ENCODE measurements at places on chromosomes 12 and 14.

- H3K27ac ChIP-seq = no peak overlapping the region
- H3K4me3 ChIP-seq = no peak overlapping the region
- DNase-seq = peak; percentile 49
- no peaks in the 10 kb centered on the region for H3K27me3 ChIP-seq
- no peaks in the 10 kb centered on the region for H3K4me1 ChIP-seq
- no peaks in the 10 kb centered on the region for H3K36me3 ChIP-seq
These were observed 666.0 kb downstream of the MED13L start for GRCh38 chr12:115611477-115611876.

DNA sequence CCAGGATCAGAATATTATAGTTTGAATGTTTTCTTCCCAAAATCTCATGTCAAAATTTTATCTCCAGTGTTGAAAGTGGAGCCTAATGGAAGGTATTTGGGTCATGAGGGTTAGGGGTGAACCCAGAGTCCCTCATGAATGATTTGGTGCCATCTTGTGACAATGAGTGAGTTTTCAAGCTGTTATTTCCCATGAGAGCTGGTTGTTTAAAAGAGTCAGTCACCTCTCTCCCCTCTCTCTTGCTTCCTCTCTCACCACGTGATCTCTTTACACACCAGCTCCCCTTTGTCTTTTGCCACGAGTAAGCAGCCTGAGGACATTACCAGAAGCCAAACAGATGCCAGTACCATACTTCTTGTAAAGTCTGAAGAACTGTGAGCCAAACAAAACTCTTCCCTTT, 561.6 kb downstream of the RERGL start:
- H3K4me1 ChIP-seq = no peaks in the 10 kb centered on the region
- H3K36me3 ChIP-seq = no peaks in the 10 kb centered on the region
- no peak for DNase-seq

DNA sequence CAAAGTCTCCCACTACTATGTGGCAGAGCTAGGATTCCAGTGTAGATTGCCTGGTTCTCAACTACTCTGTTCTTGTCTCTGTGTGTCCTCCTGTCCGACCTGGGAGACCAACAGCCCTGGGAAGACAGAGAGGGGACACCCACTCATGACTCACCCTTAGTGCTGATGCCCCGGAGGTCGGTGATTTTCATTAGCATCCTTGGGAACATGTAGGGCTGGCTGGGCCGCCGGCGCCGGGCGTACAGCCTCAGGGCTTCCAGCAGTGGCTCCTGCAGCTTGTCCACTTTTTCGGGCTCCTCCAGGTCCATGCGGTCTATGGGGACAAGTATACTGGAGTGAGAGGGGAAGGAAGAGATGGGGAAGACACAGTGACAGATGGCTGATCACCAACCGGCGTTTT, 5.9 kb upstream of the ITGB7 start:
- H3K27ac ChIP-seq = no peak overlapping the region
- no peak overlapping the region for H3K4me3 ChIP-seq
- peak; percentile 71 for DNase-seq
- no peaks in the 10 kb centered on the region for H3K4me1 ChIP-seq
- H3K27me3 ChIP-seq = no peaks in the 10 kb centered on the region

DNA sequence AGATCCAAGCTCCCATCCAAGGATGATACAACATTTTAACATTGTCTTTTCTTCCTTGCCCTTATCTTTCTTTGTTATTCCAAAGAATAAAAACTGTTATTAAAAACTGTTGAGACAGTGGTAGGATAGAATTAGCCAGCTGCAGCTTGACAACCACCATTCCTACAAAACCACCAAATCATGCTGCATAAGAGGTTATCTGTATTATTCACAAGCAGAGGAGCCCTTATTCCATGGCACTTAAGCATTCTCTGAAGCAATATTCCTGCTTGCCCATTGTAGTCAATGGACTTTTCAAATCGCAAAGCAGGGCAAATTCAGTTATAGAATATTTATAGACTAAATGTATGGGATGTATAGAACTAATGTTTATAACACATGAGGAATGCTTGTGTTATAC, 3.4 kb downstream of the ABCD2 start:
- DNase-seq = no peak
- H3K27me3 ChIP-seq = no peaks in the 10 kb centered on the region
- H3K36me3 ChIP-seq = no peaks in the 10 kb centered on the region
- no peak overlapping the region for H3K4me3 ChIP-seq
- H3K27ac ChIP-seq = no peak overlapping the region

Data from aorta (tissue), 5 donors.